ENCODE measurements at places on chromosomes 3 and 15.

- DNase-seq: peak; percentile 1
Measured at GRCh38 chr15:44193651-44194322, 1.3 kb downstream of the FRMD5 start.

DNA sequence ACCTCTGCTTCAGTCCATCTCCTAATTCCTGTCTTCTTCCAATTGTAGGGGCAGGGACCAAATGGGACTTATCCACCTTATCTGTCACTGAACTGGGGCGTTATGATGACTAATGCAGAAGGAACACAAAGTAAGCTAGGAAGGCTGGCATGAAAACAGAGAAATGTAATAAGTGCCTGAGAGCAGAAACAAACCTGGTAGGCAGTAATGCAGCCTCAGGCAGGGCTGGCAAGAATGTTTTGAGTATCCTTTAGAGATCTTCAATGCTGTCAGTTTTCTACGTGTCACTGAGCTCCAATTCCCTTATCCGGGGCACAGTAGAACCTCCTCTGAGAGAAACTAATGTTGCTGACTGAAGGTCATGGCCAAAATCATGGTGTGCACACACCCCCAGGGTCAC, 246.2 kb upstream of the TBL1XR1 start:
- no peak for DNase-seq

DNA sequence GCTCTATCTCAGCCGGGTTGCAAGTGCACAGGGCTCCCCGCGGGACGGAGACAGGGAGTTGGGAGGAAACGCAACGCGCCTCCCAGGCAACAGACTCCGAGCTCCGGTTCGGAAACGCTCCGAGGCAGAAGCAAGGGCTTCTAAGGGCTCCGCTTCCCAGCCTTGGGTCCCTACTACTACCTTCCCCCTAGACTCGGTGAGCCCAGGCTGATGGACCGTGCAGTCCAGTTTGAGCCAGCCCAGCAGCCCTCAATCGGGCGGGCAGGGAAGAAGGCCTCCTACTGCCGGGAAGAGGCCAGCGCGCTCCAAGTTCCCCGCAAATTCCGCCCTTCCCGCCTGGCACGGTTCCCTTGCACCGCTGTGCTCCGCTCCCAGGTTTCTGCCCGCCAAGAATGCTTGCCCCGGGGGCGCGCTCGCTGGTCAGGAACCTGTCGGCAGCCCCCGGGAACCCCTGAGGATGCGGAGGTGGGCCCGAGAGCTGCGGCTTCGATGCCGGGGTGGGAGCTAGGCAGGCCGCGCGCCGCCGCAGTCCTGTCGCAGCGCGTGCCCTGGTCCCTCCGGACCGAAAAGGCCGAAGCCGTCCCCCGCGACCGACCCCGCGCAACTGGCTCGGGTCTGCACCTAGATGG, 728 bp downstream of the TRANK1 start:
- DNase-seq: peak; percentile 38

- DNase-seq: no peak
Measured at GRCh38 chr3:179046497-179047353, 24.9 kb downstream of the ZMAT3 start.

All from suppressor macrophage (primary cell).